ENCODE measurements at places on chromosomes 7 and 10.

DNA sequence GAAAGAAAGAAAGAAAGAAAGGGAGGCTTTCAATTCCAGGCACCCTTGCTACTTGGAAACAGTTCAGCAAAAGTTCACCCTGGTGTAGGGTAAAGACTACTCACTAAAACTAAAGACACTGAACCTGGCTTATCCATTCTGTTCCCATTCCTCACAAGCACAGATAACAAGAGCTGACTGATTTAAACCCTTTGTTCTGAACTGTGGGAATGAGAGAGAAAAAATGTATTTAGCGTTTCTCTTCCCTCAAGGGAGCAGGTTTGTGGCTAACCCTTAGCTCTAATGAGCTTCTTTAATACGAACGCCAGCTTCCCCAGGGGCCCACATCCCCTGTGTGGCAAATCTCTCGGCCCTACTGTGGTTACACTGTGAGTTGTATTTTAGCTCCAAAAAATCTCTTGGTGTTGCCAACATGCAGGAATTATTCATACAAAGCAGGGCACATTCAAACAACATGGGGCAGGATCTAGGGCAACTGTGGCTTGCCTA is 23.3 kb downstream of the PRTFDC1 start:
- DNase-seq, result no peak

DNA sequence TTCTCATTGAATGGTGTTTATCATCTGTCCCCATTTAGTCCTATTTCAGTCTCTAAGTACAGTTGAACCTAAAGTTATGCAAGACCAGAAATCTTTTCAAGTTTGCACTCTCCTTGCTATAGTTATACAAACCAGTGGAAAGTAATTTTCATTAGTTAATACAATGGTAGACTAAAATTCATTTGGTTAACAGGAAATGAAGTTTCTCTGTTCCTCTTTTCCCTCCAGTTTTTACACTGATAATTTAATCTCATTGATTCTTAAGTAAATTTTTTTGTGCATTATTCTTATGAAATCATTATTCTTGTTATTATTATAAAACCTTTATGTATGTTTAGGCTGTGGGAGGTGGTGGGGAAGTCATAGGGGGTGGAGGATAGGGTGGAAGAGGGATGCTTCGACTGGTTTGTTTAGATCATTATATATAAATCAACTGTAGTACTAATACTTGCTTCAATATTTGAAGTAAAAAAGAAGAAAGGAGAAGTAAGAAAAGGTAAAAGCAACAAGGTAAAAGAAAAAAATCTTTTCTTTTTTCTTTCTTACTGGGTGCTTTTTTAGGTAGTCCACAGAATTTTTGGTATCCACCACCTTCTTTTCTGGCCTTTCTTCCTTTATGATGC is 104.1 kb downstream of the GPR85 start:
- DNase-seq, result no peak

- no peak for DNase-seq
Observed at GRCh38 chr10:49518982-49519578, 19.8 kb downstream of the ERCC6 start.

- no peak for DNase-seq
Observed at GRCh38 chr10:101772017-101772894, 3.7 kb downstream of the FGF8 start.

DNA sequence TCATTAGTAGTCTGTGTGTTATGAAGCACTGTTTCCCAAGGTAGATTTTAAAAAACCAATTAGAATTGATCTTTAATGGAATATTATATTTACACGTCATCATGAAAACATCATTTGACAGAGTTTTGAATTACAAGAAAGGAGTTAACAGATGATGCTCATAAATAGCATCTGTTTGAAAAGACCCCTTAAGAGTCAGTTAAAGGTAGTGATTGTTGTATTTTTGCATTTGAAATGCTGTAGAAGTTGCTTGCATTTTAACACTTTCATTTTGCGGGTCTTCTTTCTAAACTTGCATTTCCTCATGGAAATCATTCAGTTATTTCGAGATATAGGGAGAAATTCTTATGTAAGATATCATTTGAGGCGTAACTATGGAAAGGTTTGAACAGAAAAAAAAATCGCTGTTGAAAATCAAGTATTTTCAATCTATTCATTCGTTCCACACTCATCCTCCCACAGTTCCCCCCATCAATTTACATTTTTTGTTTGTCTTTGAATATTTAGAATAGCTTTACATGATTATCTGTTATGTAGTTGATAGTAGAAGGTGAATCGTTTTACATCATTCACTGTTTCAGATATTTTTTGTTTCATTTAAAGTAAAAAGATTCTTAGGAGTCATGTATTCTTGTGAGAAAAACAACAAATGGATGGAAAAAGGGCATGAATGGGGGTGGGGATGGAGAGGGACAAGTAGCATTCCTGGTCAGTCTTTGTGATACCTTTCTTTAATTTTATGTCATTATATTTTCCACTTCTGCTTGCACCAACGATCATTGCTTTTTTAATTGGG is 3.0 kb upstream of the SKIDA1 start:
- no peak for DNase-seq

- no peak for DNase-seq
Observed at GRCh38 chr10:28459453-28460144, 73.3 kb upstream of the WAC start.

DNA sequence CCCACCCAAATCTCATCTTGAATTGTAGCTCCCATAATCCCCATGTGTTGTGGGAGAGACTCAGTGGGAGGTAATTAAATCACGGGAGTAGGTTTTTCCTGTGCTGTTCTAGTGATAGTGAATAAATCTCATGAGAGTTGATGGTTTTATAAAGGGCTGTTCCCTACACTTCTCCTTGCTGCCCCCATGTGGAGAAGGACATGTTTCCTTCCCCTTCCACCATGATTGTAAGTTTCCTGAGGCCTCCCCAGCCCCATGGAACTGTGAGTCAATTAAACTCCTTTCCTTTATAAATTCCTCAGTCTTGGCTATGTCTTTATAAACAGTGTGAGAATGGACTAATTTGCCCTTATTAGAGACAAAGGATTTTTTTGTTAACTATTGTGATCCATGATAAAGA is 48.5 kb upstream of the MKX start:
- DNase-seq, result no peak

- no peak for DNase-seq
Observed at GRCh38 chr7:135109562-135109961, 38.3 kb upstream of the TMEM140 start.

DNA sequence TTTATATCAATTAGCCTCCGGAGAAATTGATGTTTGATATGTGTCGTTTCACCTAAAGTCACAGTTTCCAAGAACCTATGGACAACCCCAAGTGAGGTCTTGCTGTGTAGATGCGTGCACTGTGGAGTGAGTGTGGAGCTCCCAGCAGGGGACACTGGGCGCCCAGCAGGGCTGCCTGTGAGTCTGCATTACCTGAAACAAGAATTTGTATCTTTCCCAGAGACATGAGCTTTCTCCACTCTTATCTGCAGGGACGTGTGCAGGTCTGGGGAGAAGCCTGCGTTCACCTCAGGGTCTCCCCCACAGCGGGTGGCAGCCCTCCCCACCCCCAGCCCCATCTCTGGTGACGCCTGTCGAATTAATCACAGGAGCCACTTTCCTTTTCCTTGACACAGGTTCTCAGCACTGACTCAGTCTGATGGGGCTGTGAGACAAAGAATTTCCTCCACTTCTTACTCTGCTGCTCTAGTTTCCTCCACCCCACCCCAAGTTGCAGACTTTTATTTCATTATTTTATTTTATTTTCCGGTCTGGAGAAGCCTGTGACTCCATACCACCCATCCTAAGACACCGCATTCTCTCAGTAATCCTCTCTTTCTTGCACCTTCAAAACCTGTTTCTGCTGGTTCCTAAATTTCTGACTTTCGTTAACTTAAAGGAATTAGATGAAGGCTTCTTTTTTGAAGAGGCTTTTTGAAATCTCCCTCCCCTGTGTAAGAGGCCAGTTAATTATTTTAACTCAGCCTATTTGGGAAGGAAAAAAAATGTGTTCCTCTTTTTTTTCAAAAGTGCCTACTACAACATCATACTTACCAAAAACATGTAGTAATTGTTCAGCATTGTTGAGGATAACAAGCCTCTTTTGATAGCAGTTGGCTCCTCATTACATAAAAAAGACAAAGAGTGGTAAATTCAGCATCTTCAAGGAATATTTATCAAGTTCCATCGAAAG is 17.0 kb upstream of the INSIG1 start:
- DNase-seq, result no peak

GRCh38 chr7:78779788-78780187 is 673.7 kb downstream of the MAGI2 start:
- DNase-seq, result no peak

- DNase-seq, result no peak
Observed at GRCh38 chr10:7558036-7558435, 108.7 kb downstream of the ITIH5 start.

- DNase-seq, result no peak
Observed at GRCh38 chr7:133550145-133550544, 297.3 kb downstream of the EXOC4 start.

DNA sequence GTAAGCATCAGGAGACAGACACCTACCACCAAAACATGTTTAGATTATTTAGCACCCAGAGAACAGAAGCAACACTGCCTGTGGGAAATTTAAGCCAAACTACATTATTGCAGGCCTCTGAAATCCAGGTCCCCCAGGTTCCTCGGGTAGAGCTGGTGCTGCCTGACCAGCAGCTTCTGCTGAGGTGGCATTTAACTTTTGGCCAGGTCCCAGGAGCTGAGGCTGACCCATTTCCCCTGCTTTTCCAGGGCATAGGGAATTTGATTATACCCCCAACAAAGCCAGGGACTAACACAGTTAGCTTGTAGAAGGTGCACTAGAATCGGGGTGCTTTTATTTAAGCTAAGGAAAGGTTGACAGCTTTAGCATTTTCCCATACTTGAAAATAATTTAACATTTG is 4.7 kb downstream of the LRRC4 start:
- DNase-seq, result no peak

DNA sequence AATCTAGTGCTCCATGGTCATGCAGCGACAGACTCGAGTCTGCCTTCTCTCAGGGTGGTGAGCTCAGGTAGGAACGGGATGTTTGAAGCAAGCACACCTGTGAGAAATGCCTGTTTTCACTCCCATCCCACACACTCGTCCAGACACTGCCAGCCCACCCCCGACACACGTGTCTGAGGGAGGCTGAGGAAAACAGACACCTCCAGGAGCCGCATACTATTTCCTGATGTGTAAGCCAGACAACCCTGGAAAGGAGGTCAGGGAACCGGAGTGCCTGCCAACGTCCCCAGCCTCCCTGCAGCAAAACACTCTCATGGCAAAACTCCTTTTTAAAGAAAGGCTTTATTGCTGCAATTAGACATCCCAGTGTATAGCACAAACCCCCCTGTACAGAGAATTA is 80.2 kb downstream of the ALOX5 start:
- DNase-seq, result no peak
